ENCODE measurements at places on chromosomes 3 and 15.
A peak's percentile ranks its signal among the peaks of the same experiment; 100 is the strongest.

DNA sequence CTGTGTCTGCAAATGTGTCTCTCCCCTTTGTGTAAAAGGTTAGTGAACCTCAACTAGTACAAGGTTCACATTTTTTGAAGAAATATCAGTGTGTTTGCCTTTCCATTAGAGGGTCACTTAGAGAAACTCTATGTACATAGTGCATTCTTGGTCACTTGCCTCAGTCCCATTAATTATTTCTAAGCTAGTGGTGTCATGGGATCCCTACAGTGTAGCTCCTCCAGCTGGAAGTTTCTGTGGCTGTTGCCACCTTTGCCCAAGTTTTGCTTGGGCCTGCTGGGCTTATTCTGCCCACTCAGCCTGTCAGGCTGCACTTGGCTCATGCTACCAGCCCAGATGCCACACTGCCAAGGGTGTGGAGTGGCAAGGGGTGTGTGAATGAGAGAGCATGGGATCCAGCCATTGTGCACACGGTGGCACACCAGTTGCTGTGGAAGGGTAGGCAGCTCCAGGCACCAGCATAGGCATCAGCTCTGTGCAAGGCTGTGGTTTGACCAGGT is 161.7 kb downstream of the ARPP21 start:
- no peak for DNase-seq

GRCh38 chr3:9834520-9835380 is 9.1 kb downstream of the RPUSD3 start:
- no peak for DNase-seq

GRCh38 chr15:83219026-83219425 is 11.4 kb upstream of the HDGFL3 start:
- no peak for DNase-seq

- peak; percentile 43 for DNase-seq
Measured at GRCh38 chr3:55267206-55267930, 219.7 kb downstream of the WNT5A start.

- no peak for DNase-seq
Measured at GRCh38 chr15:40911141-40911540, 16.9 kb downstream of the VPS18 start.

- DNase-seq, result peak; percentile 81
Measured at GRCh38 chr3:21913791-21914190, 162.8 kb upstream of the ZNF385D start.

GRCh38 chr15:58556541-58556940 is 124.8 kb downstream of the LIPC start:
- no peak for DNase-seq

GRCh38 chr3:182730675-182731042 is 62.6 kb upstream of the ATP11B start:
- DNase-seq, result no peak

GRCh38 chr15:28786521-28786920 is 61.9 kb downstream of the GOLGA6L7 start:
- DNase-seq, result peak; percentile 2

DNA sequence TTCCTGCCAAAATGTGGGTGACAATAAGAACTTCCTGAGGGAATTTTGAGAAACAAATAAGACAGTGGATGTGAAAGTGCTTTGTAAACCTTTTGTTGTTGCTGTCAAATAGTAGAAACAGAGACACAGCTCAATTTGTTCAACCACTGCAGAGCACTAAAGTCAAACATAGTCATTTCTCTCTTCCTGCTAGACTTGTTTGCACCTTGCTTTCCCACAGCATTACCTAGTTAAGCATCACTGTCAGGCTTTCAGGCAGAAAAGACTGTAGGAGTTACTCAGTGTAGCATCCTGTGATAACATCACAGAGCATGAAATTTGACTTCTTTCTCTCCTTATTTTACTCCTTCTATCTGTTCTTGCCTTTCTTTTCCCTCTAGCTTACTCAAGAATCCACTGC is 27.1 kb downstream of the SLC12A1 start:
- no peak for DNase-seq

DNA sequence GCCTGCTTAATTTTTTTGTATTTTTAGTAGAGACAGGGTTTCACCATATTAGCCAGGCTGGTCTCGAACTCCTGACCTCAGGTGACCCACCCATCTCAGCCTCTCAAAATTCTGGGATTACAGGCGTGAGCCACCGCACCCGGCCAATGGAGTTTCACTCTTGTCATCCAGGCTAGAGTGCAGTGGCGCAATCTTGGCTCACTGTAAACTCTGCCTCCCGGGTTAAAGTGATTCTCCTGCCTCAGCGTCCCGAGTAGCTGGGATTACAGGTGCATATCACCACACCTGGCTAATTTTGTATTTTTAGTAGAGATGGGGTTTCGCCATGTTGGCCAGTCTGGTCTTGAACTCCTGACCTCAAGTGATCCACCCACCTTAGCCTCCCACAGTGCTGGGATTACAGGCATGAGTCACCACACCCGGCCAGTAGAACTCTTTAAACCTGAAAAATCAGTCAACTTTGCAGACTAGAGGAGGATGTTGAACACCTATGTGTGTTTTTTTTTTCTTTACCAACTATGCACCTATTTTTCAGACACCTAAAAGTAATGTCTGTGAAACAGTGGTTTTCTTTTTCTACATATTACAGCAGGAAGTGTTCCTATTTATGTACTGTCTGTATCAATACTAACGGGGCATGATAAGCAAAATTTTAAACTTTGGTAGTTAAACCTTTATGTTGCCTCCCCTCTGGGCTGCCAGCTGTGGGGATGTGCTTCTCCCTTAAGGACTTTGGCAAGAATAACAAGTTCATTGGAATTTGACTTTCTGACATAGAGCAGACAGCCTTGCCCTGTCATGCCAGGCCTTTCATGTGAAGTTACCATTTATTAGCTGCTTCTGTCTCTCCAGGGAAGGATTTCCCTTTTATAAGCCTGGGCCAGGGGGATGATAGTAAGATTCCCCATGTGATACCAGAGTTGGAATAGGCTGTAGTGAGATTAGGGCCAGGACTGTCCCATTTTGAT is 8.1 kb downstream of the ARIH2 start:
- DNase-seq, result no peak

- peak; percentile 93 for DNase-seq
Measured at GRCh38 chr15:42427429-42428223, 63.3 kb downstream of the ZNF106 start.

GRCh38 chr3:138921316-138922292 is 25.3 kb downstream of the FOXL2 start:
- peak; percentile 87 for DNase-seq

DNA sequence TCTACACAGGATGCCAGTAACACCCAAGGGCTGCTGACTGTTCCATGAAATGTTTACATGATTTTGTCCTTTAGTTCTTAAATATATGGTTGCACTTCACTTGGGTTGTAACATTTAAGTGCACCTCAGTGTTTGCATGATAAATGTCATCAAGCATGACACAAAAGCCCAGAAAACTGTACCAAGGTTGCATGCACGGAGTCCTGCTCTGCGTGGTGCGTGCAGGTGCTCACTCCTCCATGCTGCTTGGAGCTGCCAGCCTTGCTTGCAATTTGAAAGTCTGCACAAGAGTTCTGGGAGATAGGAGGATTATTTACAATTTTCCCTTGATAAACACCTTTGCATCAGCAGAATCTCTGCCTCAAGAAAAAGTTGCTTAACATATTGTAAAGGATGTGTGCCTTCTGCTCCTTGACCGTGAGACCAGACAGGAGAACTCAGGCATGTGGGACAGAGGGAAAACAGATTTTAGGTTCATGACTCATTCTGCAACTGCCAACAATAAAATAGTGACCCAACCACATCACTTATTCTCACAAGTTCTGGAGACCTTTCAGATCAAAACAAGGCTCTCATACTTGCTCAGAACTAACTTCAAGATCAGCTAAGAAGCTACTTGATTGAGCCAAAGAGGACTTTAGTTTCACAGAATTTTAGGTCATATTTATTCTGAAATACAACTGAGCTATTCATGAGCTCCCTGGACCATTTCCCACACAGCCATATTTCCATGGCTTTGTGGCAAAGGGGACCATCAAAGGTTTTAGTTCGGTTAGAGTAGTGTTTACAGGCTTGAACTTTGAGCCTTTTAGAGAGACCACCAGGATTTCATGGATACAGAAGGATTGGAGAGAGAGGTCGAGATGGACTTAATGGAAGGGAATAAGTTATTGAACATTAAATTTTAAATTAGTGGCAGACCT is 128.4 kb upstream of the ZBED2 start:
- DNase-seq, result peak; percentile 81

GRCh38 chr3:141311170-141311495 is 57.2 kb upstream of the ZBTB38 start:
- no peak for DNase-seq

DNA sequence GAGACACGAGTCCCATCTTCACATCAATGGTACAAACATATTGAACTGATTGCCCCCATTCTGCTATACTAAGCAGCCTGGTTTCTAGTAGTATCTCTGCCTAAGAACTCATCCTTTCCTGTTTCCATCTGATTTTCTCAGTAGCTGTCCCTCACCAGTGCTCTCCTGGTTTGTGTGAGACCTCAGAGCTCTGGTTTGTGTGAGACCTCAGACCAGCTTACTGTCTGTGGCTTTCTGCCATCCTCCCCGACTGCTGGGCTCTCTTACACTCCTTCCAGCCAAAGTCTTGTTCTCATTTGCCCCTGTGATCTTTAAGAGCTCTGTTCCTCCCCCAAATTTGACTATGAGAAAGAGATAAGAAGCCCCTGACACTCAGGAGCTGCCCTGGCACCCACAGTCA is 41.1 kb upstream of the NEDD4 start:
- DNase-seq, result no peak

- DNase-seq, result no peak
Measured at GRCh38 chr3:67608034-67608433, 46.4 kb downstream of the SUCLG2 start.

DNA sequence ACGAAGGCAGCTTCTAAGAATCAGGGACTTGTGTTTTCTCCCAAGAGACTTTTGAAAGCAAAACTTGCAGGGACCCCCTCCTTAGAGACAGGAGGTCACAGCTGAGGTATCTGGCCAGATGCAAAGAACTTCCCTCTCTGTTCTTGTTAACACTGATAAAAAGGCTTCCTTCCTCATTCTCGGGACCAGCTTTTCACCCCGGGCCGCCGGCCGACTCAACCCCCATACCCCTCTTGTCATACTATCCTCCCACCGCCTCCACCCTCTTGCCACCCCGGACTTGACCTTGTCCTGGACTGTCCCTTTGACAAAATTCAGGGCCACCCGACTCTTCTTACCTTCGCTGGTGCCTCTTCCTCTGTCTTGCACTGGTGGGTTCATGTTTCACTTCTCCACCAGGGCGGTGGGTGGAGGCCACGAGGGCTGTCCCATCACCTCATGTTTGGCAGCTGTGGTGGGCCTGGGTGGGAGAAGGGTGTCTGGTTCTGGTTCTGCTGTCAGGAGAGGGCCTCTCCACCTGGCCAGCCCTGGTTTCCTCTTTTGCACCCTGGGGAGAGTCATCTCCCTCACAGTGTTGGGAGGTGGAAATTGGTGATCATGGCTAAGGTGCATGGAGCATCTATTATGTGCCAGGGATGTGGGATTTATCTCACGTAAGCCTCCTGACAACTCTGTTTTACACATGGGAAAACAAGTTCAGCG is 32.5 kb downstream of the BHLHE40 start:
- no peak for DNase-seq

DNA sequence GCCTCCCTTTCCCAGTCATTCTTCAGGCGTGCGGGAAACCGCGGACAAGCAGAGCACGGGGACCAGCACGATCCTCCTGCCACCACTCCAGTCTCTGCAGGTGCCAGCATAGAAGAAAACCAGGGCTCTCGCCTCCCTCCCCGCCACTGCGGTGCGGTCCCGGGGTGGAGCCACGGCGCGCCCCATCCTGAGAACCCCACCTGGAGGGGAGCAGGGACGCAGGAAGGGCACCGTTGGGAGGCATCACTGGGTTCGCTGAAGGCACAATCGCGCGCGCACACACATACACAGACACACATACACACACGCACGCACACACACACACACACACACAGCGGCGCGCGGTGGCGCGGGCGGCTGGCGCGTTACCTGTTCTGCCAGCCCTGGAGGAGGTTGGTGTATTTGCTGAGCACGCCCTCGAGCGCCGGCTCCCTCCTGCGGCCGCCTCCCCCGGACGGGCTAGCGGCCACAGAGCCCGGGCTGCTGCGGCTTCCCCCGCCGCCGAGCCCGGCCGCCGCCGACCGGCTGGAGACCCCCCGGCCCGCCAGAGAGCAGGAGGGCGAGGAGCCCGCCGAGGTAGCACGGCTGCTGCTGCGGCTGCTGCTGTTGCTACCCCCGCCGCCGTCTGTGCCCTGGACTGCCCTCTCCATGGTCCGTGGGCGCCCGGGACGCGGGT is 394 bp downstream of the OSBPL10 start:
- DNase-seq, result peak; percentile 22

DNA sequence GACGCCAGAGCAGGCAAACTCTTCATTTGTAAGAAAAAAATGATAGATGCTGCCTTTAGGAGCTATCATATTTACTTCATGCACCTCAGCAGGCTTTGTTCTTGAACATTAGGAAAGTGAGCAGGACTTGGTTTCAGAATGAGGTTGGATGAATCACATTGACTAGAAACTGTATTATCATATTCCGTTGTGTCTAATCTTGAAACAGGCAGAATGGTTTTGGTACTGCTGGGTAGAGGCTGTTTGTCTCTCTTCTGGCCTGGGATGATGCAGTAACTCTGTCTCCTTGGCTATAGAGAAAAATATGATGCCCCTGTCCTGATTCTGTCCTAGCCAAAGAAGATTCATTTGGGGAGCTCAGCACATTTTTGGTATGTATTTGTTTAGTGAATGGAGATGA is 344.2 kb upstream of the GRM7 start:
- DNase-seq, result no peak

DNA sequence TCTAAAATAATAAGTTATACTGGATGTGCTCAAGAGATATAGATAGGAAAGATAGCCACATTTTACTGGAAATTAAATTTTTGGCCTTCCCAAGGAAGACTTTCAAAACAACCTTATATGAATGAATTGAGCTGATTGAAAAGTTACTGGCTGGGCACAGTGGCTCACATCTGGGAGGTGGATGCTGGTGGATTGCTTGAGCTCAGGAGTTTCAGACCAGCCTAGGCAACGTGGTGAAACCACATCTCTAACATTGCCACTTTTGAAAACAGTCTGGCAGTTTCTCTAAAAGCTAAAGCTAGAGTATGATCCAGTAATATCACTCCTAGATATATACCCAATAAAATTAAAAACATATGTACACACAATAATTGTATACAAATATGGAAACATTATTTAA is 231.4 kb upstream of the POU1F1 start:
- DNase-seq, result no peak
